ENCODE measurements at places on chromosomes 1 and 21.

DNA sequence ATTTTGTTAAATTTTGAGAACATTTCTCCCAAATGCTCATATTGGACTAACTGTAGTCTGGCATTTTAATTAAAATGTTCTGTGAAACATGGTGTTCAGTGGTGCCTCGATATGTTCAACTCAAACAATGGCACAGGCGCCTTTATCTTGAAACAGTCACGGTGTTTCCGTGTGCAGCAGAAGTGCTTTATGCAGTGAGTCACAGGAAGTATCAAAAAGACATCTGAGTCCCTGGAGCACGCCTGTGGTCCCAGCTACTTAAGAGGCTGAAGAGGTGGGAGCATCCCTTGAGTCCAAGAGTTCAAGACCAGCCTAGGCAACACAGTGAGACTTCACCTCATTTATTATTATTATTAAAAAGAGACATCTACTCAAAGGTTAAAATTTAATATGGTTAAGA is 52.2 kb downstream of the GREM2 start:
- DNase-seq = no peak

DNA sequence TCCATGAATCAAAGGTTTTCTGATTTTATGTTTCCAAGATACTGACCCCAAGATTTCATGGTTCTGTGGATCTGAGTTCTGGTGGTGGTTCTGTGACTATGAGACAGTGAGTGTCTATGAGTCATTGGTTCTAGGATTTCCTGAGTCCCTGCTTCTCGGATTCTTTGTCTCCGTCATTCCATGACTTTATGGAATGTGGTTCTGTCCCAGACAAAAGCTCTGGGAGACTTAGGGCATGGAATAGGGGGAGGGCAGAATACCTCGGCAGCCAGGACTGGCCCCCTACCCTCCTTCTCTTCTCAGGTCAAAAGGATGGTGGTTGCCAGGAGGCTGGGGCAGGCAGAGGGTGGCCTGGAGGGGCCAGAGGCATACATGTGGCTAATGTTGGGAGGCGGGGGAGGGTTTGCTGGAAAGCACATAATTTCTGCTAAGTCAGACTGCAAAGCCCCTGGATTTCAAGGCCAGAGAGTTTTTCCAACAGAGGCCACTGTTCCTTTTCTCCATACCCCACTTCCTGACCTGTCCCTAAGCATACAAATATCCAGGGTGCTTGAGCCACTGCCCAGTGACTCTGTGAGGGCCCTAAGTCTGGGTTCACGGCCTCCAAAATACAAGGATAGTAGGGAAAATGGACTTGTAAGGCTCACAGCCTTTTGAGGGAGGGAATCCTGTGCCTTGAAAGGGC is 17.2 kb downstream of the CDCP2 start:
- no peak for DNase-seq

- no peak for DNase-seq
Measured at GRCh38 chr1:7960165-7960564, 1.3 kb upstream of the PARK7 start.

DNA sequence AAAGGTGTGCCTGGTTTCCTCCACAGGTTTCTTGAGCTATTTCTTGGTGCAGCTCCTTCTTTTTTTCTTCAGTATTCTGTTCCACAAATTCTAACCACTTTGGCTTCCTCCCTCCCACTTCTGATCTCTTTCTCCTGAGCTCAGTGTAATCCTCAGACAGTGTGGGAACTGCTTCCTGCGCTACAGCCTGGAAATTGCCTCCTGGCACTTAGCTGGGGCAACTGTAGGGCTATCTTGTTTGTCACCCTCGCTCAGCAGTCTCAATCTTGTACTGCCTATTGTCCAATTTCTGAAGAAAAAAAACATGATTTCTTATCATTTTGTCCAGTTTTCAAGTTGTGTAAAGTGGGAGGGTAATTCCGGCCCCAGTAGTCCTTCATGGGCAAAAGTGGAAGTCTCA is 24.0 kb upstream of the GALNT2 start:
- no peak for DNase-seq

- no peak for DNase-seq
Measured at GRCh38 chr1:182003953-182004586, 57.4 kb downstream of the ZNF648 start.

GRCh38 chr1:165443539-165444311 is 1.2 kb downstream of the RXRG start:
- DNase-seq = no peak
